ENCODE measurements at places on chromosomes 2 and 18. TPM values are rescaled to one million over a fixed set of nuclear protein-coding genes. Genes with fewer than 3 reads are reported as not detected.

DNA sequence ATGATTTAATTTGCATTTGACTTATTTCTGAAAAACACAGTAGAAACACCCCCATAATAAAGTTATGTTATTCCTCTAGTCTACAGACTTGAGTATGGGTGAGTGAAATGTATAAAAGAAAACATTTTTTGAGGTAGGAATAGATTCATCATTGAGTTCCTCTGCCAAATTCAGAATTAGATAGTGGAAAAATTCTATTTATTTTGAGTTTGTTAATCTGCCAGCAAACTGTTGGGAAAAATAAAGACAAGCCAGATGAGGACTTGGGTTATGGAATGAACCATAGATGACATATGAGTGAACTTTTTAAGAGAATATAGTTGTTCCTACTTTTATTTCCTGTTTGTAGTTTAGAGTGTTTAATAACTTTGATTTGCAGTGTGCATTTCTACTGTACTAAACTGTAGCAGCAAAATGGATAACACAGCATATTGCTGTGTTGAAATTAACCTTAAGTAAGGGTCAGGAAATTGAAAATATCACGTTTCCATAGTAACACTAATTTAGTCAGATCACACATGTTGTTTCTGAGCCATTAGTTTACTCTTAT, 35.6 kb upstream of the PNPT1 start:
- no peak overlapping the region for H3K4me3 ChIP-seq
- H3K36me3 ChIP-seq, result no peaks in the 10 kb centered on the region
- H3K27ac ChIP-seq, result no peak overlapping the region
- DNase-seq, result no peak

DNA sequence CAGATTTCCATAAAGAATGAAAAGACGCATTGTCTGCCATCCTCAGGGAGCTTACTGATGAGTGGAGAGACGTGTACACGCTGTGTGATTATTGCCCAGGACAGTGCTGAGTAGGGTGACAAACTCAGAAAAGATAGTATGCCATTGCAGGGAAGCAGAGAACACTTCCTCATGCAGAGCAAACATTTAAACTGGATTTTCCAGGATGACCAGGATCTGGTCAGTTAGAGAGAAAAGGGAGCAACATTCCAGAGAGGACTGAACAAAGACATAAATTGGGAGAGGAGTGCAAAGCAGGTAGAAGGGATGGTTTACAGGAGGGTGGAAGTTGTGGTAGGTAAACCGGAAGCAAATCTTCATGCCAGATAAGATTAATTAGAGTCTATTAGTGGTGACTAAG, 2.3 kb downstream of the SLC9A2 start:
- H3K27ac ChIP-seq, result no peak overlapping the region
- H3K27me3 ChIP-seq, result peaks cover 52% of the 10 kb centered on the region
- DNase-seq, result no peak
- H3K4me1 ChIP-seq, result peaks cover 13% of the 10 kb centered on the region
- H3K4me3 ChIP-seq, result no peak overlapping the region

DNA sequence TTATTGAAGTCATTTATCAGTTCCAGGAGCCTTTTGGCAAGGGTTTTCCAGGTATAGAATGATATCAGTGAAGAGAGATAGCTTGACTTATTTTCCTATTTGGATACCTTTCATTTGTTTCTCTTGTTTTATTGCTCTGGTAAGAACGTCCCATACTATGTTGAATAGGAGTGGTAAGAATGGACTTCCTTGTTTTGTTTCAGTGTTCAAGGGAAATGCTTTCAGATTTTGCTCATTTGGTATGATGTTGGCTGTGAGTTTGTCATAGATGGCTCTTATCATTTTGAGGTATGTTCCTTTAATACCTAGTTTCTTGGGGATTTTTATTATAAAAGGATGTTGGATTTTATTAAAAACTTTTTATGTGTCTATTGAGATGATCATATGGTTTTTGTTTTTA, 87.1 kb upstream of the EPAS1 start:
- no peak for DNase-seq
- H3K36me3 ChIP-seq, result peaks cover 9% of the 10 kb centered on the region
- no peak overlapping the region for H3K4me3 ChIP-seq
- no peaks in the 10 kb centered on the region for H3K27me3 ChIP-seq

DNA sequence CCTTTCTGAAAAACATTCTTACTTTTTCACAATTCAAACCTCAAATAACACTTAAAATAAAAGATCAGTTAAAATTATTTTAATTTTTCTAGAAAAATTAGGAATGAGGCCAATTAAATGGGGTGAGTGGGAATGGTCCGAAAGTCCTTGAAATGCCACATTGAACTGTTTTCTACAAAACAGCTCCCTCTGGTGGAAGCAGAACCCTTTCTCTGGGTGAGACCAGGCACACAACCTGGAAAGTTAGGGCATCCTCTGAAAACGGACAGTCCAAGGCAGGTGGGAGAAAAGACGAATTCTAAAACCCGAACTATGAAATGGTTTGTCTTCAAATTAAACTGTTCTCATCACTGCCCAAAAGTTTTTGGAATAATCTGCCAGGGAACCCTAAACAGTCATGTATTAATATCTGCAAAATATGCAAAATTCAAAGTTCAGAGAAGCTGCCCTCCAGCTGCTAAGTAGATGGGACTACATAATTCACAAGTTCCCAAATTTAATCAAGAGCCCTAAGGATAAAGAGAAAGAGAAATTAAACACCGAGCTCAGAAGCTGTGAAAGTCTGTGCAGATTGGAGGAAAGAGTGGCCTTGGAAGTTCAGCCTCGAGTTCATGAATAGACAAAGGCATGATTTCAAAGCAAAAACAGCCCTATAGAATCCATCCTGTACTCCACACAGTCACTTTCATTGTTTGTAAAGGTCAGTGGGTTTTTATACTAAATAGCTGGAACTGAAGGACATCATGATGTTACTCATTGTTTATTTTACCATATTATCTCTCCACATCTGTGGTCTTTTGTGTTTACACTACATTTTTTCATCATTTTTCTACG, 108.3 kb downstream of the PIEZO2 start:
- H3K4me1 ChIP-seq, result no peaks in the 10 kb centered on the region
- no peaks in the 10 kb centered on the region for H3K36me3 ChIP-seq
- no peak overlapping the region for H3K4me3 ChIP-seq
- H3K27me3 ChIP-seq, result peaks cover 5% of the 10 kb centered on the region
- DNase-seq, result peak; percentile 35
- H3K27ac ChIP-seq, result no peak overlapping the region

DNA sequence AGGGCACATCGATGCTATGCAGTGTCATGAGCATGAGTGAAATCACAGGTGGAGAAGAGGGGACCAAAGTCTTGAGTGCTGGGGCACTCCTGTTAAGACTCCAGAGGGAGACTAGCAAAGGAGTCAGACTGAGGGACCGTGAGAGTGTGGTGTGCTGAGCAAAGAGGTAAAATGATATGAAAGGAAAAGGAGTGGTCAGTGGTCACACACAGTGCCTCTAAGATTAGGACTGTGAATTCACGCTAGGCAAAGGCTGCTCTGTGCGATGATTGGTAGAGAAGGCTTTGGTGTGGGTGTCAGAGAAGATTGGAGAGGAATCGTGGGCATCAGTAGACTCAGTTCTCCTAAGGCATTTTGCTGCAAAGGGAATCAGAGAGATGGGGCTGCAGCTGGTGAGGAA, 12.8 kb downstream of the SOCS6 start:
- no peaks in the 10 kb centered on the region for H3K27me3 ChIP-seq
- no peak overlapping the region for H3K27ac ChIP-seq
- no peaks in the 10 kb centered on the region for H3K36me3 ChIP-seq
- DNase-seq, result no peak
- H3K4me3 ChIP-seq, result no peak overlapping the region

ZSWIM2 gene
- not detected for total RNA-seq

- no peak for DNase-seq
- H3K4me3 ChIP-seq, result no peak overlapping the region
- H3K27ac ChIP-seq, result no peak overlapping the region
- H3K4me1 ChIP-seq, result no peaks in the 10 kb centered on the region
Measured at GRCh38 chr2:198697218-198697617, 760.5 kb downstream of the SATB2 start.

CPO gene
- not detected for total RNA-seq

DNA sequence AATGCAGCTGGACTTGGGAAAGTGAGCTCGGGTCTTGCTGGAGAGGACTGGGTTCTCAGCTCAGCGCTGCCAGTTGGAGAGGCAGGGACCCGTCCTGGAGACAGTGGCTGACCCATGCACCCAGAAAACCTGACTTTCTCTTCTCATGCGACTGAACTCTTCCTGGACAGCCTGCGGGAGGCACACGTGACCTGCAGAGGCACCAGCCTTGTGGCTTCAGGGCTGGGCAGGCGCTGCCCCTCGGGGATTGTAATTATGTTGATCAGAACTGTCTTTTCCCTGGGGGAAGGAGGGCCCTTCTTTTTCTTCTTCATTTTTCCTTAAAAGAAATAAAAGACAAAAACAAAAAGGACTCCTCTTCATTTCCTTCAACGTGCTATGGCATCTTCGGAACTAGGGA, 198.1 kb downstream of the VAPA start:
- H3K27me3 ChIP-seq, result peaks cover 5% of the 10 kb centered on the region
- no peak overlapping the region for H3K27ac ChIP-seq
- no peak overlapping the region for H3K4me3 ChIP-seq
- DNase-seq, result no peak

DNA sequence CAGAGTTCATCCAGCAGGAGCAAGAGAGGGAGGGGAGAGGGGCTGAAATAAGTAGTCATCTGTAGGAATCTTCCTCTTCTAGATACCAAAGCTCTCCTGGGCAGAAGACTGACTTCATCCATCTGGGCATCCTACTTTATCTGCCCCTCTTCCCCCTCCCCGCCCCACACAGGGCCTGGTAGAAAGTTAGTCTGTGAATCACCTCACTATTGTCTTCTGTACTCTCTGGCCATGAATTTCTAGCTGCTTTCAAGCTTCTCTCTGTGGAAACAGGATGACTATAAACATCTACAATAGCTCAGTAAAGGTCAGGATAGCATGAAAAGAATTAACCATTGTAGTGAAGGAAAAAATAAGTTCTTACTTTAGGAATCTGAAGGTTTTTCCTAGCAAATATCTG, 47.7 kb upstream of the RNU4ATAC start:
- no peak overlapping the region for H3K4me3 ChIP-seq
- no peak for DNase-seq
- H3K4me1 ChIP-seq, result peaks cover 6% of the 10 kb centered on the region
- no peaks in the 10 kb centered on the region for H3K27me3 ChIP-seq
- H3K27ac ChIP-seq, result no peak overlapping the region
- H3K36me3 ChIP-seq, result no peaks in the 10 kb centered on the region

LOXL3 gene
- 0.38 TPM for total RNA-seq

GRCh38 chr2:239354132-239354790, 46.6 kb downstream of the HDAC4 start:
- no peaks in the 10 kb centered on the region for H3K27me3 ChIP-seq
- DNase-seq, result no peak
- H3K36me3 ChIP-seq, result peaks cover 25% of the 10 kb centered on the region
- no peak overlapping the region for H3K27ac ChIP-seq

DNA sequence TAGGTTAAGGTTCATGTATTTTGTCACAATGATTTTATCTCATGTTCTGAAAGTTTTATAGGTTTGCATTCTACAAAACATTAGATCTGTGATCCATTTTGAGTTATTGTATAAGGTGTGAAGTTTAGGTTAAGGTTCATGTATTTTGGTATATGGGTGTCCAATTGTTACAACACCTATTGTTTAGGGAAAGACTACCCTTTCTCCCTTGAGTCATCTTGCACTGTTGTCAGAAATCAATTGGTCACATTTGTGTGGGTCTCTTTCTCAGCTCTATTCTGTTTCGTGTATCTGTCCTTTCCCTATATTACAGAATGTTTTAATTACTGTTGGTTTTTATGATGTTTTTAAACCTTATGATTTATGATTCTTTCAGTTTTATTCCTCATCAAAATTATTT, 192.3 kb downstream of the MCFD2 start:
- peaks cover 9% of the 10 kb centered on the region for H3K36me3 ChIP-seq
- no peaks in the 10 kb centered on the region for H3K27me3 ChIP-seq
- H3K4me1 ChIP-seq, result peaks cover 70% of the 10 kb centered on the region
- H3K4me3 ChIP-seq, result no peak overlapping the region
- H3K27ac ChIP-seq, result no peak overlapping the region
- no peak for DNase-seq

DNA sequence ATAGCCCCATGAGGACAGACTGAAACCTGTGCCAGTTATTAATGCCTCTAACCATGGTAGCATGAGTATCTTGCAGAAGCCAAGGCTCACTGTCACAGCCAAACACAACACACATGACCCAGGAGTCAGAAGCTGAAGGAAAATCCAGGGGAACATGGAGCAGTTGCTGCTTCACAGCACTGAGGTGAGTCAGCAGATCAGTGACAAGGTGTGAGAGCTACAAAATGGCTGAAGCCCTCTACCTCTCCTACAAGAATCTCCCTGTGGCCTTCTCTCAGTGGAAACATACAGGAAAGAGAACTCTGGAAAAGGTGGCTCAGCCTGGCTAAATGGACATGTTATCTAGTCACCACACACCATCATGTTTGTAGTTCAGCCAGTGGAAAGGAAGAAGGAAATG, 93.5 kb downstream of the NAB1 start:
- peaks cover 1% of the 10 kb centered on the region for H3K27me3 ChIP-seq
- no peaks in the 10 kb centered on the region for H3K36me3 ChIP-seq
- H3K27ac ChIP-seq, result no peak overlapping the region
- peaks cover 18% of the 10 kb centered on the region for H3K4me1 ChIP-seq

- no peak overlapping the region for H3K4me3 ChIP-seq
- no peaks in the 10 kb centered on the region for H3K4me1 ChIP-seq
- no peak overlapping the region for H3K27ac ChIP-seq
- no peak for DNase-seq
Measured at GRCh38 chr2:142153601-142154000, 22.8 kb upstream of the LRP1B start.

- peaks cover 79% of the 10 kb centered on the region for H3K4me1 ChIP-seq
- H3K36me3 ChIP-seq, result peaks cover 2% of the 10 kb centered on the region
- DNase-seq, result no peak
- no peaks in the 10 kb centered on the region for H3K27me3 ChIP-seq
- H3K27ac ChIP-seq, result peak overlapping the region; percentile 89
Measured at GRCh38 chr2:11749646-11750349, 3.4 kb downstream of the LPIN1 start.

- H3K4me1 ChIP-seq, result no peaks in the 10 kb centered on the region
- H3K4me3 ChIP-seq, result no peak overlapping the region
- DNase-seq, result no peak
- H3K27ac ChIP-seq, result no peak overlapping the region
Measured at GRCh38 chr2:234172532-234172931, 122.0 kb downstream of the SPP2 start.

C2orf78 gene
- total RNA-seq, result not detected

- H3K4me1 ChIP-seq, result no peaks in the 10 kb centered on the region
- H3K27me3 ChIP-seq, result peaks cover 7% of the 10 kb centered on the region
- no peak overlapping the region for H3K4me3 ChIP-seq
- no peaks in the 10 kb centered on the region for H3K36me3 ChIP-seq
- H3K27ac ChIP-seq, result no peak overlapping the region
Measured at GRCh38 chr18:24791751-24792545, 331.5 kb downstream of the HRH4 start.

DNA sequence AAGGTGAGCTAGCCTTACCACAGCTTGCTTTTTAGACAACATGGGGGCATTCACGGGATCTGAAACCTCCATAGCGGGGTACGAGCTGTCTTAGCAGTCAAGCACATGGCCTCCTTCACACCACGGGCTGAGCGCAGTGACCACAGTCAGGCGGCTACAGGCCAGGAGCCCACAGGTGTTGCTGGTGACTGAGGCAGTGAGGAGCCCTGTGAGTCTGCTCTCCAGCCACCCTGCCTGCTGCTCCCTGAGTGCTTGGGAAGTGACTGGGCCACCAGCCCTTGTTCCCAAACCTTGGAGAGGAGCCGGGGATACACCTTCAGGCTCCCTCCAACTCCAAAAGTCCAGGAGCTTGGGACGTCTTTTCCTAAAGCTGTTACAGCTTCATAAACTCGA, 418.1 kb upstream of the MYT1L start:
- no peaks in the 10 kb centered on the region for H3K36me3 ChIP-seq
- H3K4me3 ChIP-seq, result no peak overlapping the region
- H3K4me1 ChIP-seq, result no peaks in the 10 kb centered on the region
- DNase-seq, result no peak

Data from activated CD8-positive, alpha-beta T cell treated with anti-CD3 and anti-CD28 coated beads for 36 hours (primary cell).